ENCODE measurements at places on chromosomes 6 and 20.

DNA sequence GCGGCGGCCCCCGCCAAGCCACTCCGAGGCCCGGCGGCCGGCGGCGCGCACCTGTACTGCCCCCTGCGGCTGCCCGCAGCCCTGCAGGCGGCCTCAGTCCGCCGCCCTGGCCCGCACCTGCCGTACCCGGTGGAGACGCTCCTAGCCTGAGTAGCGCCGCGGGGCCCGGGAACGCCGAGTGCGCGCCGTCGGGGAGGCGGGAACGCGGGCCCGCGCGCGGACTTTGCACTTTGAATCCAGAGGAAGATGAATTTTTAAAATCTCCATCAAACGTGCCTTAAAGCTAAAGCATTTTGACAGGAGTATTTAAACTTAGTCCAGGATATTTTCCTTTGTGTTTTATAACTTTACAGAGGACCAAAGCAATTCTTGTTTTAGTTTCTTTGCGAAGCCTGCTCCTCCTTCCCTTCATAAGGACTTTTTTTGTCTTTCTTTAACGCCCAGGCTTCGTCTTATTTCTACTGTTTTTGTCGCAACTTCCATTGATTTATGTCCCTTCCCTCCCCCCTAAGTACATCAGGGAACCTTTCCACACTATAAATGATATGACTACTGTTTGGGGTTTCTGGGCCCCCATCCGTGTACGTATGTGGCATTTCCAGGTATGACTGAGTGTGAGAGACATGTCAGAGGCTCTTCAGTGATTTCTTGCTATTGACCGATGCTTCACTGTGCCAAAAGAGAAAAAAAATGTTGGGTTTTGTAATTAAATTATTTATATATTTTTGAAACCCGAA is 2.0 kb downstream of the FOXQ1 start:
- no peak for DNase-seq

DNA sequence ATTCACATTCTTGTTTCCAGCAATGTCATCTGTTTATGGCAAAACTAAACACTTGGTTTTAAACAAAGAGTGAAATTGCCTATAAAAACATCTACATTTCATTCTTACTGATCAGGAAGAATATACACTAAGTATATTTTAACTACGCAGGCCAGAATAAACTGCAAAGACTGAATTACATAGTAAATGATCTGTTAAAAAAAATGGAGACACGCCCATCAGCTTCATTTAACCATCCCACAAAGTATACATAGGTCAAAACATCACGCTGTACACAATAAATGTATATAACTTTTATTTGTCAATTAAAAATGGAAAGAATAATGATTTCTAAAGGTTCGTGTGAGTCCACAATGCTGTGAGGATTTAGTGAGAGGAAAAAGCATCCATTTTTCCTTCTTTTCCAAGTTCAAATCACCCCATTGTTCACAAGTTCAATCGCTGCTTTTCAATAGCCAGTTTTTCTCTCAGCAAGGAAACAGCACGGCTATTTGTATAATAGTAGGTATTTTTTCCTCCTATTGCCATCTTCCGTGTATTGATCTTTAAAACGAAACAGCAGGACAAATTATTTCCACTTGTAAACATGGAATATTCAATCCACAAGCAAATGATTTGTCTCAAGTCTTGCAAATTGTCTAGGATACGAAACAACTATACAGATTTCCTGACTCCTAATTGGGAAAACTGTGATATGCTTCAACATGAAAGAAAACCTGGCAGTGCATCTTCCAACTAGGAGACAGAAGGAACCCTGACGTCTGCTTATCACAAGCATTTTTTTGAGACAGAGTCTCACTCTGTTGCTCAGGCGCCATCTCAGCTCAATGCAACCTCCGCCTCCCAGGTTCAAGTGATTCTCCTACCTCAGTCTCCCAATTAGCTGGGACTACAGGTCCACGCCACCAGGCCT is 10.6 kb downstream of the SFT2D1 start:
- DNase-seq, result no peak

DNA sequence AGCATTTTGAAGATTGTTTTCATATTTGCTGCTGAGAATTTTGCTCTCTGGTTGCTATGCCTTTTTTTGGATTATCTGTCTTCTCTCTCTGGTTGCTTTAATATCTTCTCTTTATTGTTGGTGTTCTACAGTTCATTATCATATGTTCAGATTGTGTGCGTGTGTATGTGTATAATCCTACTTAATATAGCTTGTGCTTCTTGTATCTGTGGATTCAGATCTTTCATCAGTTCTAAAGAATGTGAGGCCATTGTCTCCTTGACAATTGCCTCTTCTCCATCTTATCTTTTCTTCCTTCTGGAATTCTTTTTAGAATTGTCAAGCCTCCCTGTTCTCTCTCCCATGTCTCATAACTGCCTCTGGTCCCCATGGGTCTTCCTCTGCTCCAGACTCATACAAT is 195.4 kb downstream of the CDC5L start:
- no peak for DNase-seq

DNA sequence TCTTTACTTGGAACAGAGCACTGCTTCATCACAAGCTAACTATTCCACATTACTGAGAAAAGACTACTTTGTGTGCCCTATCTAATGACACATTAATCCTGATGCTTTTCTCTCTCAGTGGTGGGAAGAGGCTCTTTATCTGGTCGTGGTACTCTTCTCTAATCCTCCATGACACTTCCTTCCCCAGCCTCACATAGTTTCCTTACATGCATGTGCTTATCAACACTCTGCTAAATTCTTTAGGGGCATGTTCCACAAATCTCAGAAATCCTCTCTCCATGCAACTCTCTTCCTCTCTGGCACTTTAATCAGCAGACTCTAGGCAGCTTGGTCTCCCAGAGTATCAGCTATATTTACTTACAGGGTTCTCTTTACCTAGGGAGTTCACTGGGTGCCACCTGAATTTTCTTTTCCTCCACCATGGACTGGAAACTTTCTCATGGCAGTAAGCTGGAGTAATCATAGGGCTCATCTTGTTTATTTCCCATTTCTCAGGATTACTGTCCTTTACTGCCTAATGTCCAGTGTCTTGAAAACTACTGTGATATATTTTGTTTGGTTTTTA is 27.0 kb upstream of the SLC22A2 start:
- no peak for DNase-seq

- DNase-seq, result no peak
Observed at GRCh38 chr6:138456401-138456790, 42.9 kb downstream of the NHSL1 start.

DNA sequence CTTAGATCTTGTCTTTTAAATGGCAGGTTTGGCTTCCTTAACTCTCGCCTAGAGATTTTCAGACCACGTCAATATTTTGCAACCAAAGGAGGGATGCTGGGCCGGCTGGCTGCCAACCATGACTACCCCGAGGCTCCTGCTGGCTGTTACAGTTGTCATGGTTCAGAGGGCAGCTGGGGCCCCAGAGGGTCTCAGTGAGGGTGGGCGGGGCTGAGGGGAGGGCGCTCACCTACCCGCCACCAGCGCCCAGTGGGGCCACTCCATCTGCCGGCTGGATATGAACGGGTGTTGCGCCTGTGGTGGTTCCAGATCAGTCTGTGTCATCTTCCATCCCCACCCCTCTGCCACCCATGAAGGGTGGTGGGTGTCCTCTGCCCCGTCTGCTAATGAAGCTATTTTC is 12.3 kb downstream of the GPR31 start:
- no peak for DNase-seq

DNA sequence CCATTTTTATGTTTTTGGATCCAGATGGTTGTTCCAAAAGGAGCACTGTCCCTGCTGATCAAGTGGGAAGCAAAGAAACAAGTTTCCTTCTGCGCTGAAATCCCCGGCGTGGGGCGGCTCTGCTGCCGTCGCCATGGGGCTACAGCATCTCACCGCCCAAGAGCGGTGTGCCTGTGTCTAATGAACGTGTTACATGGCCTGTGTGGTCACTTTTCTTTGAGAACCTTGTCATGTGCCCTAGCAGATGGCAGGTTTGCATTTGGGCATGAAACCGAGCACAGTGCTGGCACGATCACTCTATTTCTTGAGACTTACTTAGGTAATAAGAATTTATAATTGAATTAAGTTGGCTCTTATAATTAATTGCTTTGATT is 51.9 kb downstream of the ZDHHC14 start:
- DNase-seq, result no peak

Measured in HFF-Myc (cell line).